ENCODE measurements at places on chromosomes 2 and 18.

DNA sequence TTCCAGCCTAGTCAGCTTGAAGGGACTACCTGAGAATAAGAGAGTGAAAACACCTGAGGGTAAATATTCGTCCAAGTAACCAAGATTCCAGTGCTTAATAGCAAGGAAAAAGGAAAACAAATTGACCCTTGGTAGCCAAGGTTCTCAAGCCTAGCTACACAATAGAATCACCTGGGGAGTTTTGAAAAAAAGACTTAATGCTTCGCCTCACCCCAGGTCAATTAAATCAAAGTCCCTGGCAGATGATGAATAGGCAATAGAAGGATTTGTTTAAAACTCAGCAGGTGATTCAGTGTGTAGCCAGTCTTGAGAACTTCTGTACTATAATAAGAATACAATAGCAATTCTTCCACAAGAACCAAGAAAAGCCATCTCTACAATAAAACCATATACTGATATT lies 500.2 kb downstream of the XIRP2 start:
- DNase-seq: no peak

- DNase-seq: no peak
These were observed 71.1 kb downstream of the MGAT5 start for GRCh38 chr2:134324947-134325346.

- DNase-seq: no peak
These were observed 68.6 kb downstream of the PLEKHM3 start for GRCh38 chr2:207956771-207957170.

DNA sequence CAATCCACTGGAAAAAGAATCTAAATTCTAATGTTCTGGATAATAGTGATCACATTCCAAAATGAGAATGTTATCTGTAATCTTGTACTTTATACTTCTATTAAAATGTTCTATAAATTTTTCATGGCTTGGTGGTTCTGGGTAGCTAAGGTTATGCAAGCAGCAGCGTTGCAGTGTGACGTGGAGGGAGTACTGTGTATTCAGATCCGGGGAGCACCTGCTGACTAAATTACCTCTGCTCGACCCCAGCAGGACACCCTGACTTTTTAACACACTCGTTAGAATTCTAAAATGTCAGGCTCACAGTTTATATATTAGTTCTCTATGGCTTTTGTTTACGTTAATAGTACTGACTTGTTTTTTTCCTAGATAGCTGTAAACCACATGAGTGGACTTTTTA lies 13.0 kb downstream of the ATIC start:
- DNase-seq: no peak

- DNase-seq: no peak
These were observed 13.0 kb upstream of the HAT1 start for GRCh38 chr2:171909266-171909665.

DNA sequence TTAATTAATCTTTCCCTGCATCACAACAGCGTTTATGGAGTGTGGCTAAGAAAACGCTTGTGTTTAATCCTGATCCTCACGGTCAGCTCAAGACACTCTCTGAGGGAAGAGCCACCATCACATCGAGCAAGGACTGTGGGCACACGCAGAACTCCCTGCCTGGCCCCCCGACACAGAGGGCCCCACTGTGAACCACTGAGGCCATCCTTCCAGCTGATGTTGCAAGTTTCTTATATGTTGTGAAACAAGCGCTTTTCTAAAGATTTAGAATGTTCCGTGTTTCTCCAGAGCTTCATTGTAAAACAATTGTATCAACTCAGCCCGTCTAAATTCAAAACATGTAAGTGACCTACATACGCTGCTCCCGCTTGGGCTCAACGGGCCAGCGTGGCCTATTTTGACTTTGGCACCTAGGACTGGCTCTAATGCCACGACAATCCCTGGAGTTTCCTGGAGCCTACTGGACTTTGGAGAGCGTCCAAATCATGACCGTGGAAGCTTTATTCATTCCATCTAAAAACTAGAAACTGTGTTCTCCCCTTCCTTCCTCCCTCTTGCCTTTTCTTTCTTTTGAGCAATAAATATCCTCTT lies 34.9 kb downstream of the SERPINE2 start:
- DNase-seq: peak; percentile 68
